ENCODE measurements at places on chromosomes 6 and 20. TPM values are rescaled to one million over a fixed set of nuclear protein-coding genes. Genes with fewer than 3 reads are reported as not detected.
A peak's percentile ranks its signal among the peaks of the same experiment; 100 is the strongest.

GRCh38 chr6:149064001-149064659 is 253.4 kb upstream of the TAB2 start:
- H3K27ac ChIP-seq, result no peak overlapping the region
- no peaks in the 10 kb centered on the region for H3K36me3 ChIP-seq
- H3K27me3 ChIP-seq, result no peaks in the 10 kb centered on the region
- H3K4me3 ChIP-seq, result no peak overlapping the region

GRCh38 chr6:31794866-31795615 is 511 bp downstream of the VARS1 start:
- no peak for DNase-seq
- no peaks in the 10 kb centered on the region for H3K36me3 ChIP-seq
- H3K4me3 ChIP-seq, result peak overlapping the region; percentile 88
- peak overlapping the region; percentile 97 for H3K27ac ChIP-seq
- H3K4me1 ChIP-seq, result no peaks in the 10 kb centered on the region

Gene SIRPG
- total RNA-seq, result not detected

- peak overlapping the region; percentile 57 for H3K27ac ChIP-seq
- DNase-seq, result peak; percentile 48
- H3K36me3 ChIP-seq, result no peaks in the 10 kb centered on the region
- no peaks in the 10 kb centered on the region for H3K27me3 ChIP-seq
- no peak overlapping the region for H3K4me3 ChIP-seq
- no peaks in the 10 kb centered on the region for H3K4me1 ChIP-seq
Measured at GRCh38 chr6:3926150-3926482, 76.9 kb downstream of the FAM50B start.

DNA sequence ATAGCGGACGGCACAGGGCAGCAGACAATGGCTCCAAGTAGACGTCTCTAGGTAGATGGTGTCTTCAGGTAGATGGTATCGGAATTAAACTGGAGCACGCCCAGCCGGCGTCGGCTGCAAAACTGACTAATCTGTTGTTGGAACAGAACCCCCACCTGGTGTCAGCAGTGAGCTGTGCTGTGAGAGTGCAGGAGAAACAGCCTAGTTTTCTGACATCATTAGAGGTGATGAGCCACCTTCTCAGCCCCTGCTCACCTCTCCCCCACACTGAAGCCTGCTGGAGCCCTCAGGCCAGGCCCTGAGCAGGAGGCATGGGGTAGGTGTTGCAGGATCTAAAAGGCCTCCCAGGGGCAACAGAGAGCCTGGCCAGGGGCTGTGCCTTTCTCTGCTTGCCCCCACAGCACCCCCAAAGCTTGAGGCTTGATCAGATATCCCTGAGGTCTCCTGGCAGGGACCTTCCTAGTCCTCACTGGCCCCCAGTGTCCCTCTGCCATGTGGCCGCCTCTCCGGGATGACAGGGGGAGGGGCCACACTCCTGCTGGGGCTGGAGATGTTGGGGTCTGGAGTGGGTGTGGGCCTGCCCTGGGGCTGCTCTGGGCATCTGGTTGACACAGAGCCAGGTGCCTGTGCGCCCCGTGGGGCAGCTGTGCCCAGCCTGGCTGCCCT is 6.9 kb upstream of the HELZ2 start:
- H3K4me3 ChIP-seq, result no peak overlapping the region
- H3K4me1 ChIP-seq, result no peaks in the 10 kb centered on the region
- no peaks in the 10 kb centered on the region for H3K36me3 ChIP-seq
- H3K27me3 ChIP-seq, result no peaks in the 10 kb centered on the region
- no peak overlapping the region for H3K27ac ChIP-seq
- DNase-seq, result no peak

DNA sequence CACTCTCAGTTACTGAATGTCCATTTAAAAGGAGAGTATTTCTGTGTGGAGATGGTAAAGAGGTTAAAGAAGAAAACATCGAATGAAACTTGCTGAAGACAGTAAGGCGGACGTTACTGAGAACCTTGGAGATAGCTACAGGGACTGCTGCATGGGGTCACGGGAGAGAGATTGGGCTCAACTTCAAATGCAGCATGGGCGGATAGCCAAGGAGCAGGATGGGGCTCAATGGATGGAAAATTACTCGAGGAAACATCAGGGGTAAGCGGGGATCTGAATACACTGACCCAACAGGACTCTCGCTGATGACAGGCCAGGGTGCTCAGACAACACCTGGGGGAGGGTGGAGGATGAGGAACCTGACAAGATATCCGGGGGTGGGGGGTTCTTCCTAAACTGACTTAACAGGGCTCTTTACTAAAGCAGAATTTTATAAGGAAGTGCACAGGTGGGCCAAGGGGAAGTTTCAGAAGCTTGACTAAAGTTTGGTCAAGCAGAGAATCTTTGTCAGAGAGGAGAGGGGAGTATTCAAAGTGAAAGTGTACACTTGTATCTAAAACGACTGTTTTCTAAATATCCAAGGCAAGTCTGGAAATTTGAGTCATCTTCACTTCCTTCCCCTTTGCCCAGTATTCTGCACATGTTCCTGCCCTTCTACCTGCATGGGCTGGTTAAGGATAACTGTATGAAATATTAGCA is 22.8 kb downstream of the ECT2L start:
- H3K4me3 ChIP-seq, result no peak overlapping the region
- H3K4me1 ChIP-seq, result no peaks in the 10 kb centered on the region
- no peak overlapping the region for H3K27ac ChIP-seq
- H3K27me3 ChIP-seq, result no peaks in the 10 kb centered on the region

Measured in uterus (tissue), 4 donors.